Esophagus mucosa (tissue), 1 donor: ENCODE measurements at places on chromosomes 3 and 15. TPM values are rescaled to one million over a fixed set of nuclear protein-coding genes. Genes with fewer than 3 reads are reported as not detected.

The THPO gene
- total RNA-seq, result not detected

The TTLL13 gene
- not detected for total RNA-seq

DNA sequence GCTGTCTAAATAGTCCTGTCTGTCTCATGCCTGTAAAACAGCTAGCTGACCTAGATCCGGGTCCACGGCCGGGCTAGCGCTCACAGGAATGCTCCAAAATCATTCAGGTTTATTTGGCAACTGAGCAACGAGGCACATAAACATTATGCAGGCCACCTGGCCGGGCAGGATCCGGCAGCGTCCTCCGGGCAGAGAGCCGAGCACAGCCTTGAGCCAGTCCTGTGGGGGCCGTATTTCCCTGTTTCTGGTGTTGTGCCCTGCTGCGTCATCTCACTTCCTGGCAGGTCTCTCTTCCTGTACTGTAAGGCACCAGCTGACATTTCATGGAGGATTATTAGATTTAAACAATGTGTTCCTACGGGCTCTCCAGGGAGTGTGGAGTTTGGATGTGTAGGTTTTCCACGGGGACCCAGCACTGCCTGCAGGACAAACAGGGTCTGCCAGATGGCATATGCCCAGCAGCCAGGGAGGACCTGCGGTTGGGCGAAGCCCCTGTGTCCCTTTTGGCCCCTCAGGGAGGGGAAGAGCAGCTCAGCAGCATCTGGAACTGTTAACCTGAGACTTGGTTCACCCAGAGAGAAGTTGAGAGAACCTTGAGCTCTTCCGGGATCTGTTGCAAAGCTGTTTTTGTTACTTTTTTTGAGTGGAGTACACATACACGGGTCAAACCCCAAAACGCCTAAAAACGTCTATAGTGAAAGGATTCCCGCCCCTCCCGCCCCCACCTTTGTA, 16.6 kb upstream of the LRRK1 start:
- peak; percentile 95 for ATAC-seq

The PCSK6 gene
- total RNA-seq, result 6.7 TPM
